ENCODE measurements at places on chromosomes 2 and 18.

DNA sequence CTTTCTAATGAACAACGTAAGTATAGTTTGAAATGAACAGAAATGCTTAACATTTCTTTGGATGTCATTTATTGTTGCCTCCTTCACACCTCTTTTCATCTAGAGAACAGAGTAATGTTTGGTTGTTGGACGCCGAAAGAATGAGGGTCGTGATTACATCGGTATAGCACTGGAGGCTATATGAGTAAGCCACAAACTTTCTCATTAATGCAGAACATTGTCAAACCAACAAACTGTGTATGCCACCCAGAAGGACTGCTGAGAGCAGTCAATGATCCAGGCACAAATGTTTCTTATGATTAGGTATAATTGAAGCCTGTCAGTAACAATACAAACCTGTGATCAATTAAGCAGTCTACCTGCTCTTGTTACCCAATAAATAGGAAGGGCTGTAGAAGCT is 1494.7 kb upstream of the NXPH2 start:
- no peak for DNase-seq

GRCh38 chr2:100408941-100409340 is 8.5 kb downstream of the CHST10 start:
- DNase-seq, result no peak

DNA sequence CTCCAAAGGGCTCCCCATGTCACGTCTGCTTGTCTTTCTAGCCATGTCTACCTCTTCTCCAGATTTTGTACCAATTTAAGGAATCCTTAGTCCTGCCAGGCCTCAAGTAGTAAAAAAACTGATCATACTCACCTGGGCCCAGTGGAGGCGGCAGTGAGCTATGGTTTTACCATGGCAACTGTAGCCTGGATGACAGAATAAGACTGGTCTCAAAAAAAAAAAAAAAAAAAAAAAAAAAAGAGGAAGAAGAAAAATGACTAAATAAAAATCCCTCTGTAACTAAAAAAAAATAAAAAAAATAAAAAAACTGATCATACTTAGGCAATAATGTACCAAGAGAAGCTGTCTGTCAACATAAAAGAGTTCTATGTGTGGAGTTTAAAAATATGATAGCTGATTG is 221.6 kb downstream of the NR4A2 start:
- DNase-seq, result no peak

DNA sequence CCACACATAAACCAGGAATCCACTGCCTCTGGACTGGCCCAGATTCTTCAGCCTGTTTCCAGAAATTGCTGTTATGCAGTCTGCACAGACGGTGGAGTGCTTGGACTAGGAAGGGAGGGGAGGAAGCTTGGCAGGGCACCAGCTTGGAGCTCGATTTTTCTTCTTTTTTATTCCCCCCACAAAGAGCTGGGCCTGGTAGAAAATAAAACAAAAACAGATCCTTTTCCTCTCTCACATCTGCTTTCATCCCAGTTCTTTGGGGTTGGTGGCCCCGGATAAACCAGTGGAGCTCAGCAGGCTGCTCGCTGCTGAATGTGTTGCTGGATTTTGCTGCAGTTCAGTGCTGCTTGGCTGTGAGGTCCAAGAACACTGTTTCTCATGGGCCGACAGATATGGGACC is 16.0 kb downstream of the LRRTM1 start:
- DNase-seq, result no peak

GRCh38 chr2:183678908-183679307 is 554.7 kb downstream of the NUP35 start:
- DNase-seq, result no peak

GRCh38 chr2:64234150-64234549 is 89.9 kb upstream of the PELI1 start:
- DNase-seq, result no peak

DNA sequence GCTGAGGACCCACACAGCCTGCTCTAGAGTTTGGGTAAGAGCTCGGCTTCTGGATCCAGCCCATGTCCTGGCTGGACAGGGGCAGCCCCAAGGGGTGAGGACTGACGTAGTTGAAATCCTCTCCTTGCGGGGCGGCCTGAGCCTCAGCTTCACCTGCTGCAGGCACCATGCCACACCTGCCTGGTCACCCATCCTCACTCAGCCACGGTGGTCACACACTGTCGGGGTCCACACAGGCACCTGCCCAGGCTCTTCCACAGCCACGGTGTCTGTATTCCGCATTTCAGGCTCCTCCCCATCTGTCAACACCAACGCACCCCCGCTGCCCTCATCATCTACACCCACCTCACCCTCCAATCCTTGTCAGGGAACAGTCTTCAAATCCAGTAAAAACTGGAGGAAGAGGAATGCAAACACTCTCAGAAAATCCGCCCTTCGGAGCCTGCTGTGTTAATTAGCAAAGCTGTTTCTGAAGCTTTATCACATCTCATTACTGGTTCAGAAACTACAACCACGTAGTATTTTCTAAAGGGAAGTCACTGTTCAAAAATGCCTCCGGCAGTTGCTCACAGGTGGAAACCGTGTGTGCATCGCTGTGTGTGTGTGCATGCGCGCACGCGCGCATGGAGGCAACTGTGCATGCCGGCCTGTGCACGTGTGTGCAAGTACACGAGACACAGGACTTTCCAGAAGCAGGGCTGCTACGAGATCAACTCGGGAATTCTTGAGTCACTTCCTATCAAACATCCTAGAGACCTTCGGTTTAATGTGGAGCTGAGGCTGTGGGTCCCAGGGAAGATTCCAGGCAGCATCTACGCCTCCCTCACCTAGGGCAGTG is 38.2 kb downstream of the SLC66A2 start:
- no peak for DNase-seq

- DNase-seq, result no peak
Measured at GRCh38 chr2:149442346-149442745, 112.0 kb downstream of the LYPD6 start.

GRCh38 chr2:134336921-134337320 is 83.0 kb downstream of the MGAT5 start:
- no peak for DNase-seq

- DNase-seq, result no peak
Measured at GRCh38 chr2:176833671-176834070, 378.9 kb upstream of the HNRNPA3 start.
